Nephron progenitor cell (in vitro differentiated cells): ENCODE measurements at places on chromosomes 6 and 20.

DNA sequence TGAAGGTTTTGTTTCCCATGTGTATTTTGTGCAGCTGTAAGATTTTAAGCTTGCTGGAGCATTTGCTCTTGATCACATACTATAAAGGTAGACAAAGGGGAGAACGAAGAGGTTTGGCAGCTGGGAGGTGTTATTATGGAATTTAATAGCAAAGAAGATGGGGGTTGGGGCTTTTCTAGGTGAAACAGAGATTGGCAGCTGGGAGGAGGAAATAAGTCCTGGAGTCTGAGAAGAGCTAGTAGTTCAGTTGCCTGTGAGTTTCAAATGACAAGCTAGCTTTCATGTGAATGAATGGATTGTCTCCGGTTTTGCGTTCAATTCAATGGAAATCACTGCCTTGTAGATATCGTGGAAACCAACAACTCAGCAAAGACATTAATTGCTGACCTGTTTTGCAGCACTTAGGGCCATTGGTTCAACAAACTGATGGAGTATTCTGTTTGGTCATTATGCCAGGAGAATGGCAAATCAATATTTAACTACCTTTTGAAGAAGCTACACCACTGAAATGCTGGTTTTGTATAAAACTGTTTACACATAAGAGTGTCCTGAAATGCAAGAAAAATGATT lies 38.1 kb upstream of the FLRT3 start:
- no peak for DNase-seq

DNA sequence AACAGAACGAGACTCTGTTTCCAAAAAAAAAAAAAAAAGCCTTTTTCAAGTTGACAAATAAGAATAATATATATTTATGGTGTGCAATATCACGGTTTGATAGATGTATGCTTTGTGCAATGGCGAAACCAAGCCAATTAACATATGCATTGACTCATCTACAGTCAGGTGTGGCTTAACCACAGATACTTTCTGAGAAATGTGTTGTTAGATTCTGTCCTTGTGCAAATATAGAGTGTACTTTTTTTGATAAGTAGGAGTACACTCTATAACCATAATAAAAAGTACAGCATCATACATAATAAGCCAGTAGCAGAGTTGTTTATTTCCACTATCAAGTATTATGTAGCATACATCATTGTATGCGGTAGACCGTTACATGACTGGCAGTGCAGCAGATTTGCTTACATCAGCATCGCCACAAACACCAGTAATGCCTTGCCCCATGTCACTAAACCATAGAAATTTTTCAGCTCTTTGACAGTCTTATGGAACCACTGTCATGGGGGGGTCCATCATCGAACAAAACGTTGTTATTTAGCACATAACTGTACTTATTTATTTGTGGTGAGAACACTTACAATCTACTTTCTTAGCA lies 59.2 kb downstream of the TMEM170B start:
- no peak for DNase-seq

GRCh38 chr20:17300113-17300512 lies 73.3 kb downstream of the PCSK2 start:
- no peak for DNase-seq

DNA sequence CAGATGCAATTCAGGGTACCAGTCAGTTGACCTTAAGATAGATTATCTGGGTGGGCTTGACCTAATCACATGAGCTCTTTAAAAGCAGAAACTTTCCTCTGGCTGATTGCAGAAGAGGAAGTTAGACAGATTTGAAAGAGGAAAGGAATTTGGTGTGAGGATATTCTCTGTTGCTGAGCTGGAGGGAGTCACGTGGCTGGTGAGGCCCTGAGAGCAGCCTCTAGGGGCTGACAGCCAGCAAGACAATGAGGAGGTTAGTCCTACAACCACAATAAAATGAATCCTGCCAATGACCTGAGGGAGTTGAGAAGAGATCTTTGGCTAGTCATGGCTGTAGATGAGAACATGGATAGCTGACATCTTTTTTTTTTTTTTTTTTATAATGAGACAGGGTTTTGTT lies 87.0 kb upstream of the B3GAT2 start:
- no peak for DNase-seq

DNA sequence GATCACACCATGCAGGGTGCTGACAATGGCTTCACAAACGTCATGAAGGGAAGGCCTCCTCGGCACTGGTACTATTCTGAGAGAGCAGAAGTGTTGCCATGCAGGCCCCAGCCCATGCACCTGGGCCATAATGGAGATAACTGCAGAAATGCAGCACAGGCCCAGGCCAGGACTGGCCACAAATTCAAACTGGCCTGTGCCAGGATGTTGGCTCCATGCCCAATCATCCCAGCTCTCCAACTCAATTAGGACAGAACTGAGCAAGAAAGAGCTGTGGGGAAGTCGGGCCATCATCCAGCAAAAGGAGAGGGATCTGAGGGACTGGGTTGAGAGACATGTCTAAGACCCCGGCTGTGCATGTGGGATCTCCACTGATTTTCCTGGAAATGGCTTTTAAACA lies 48.9 kb upstream of the SYNDIG1 start:
- DNase-seq = no peak

DNA sequence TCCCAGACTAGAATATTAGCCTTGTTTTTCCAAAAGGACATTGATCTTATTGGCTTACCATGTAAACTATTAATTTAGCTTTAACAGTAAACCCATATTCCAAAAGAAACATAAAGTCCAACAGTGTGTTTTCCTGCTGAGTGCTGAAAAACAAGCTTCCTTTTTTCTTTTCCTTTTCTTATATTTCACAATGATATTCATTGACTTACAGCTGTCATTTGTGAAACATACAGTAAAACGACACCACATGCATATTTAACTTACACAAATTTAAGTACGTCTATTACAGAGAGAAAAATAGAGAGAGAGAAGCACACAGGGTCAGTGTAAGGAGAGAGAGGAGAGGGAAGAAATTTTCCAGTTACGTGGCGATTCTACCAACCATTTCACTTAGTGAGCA lies 543.9 kb upstream of the JARID2 start:
- no peak for DNase-seq

- DNase-seq = no peak
Observed at GRCh38 chr6:31851485-31851832, 11.2 kb downstream of the NEU1 start.

DNA sequence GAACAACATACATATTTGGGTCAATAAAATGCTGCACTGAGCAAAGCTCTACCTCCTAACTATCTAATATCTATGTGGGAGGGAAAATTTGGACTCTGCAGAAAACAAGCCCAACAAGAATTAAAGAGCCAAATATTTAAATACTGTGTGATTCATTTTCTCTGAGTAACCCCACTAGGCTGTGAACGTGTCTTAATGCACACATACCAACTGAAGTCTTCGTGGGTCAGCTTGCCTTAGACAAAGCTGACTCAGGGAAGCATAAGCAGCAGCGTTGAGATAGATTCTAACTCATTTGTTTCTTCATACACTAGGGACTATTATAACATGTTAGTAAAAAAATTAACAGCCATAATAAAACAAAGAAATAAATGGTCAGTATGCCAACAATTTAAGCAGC lies 114.3 kb downstream of the GJA1 start:
- DNase-seq = no peak

GRCh38 chr20:62010551-62011402 lies 54.9 kb downstream of the TAF4 start:
- peak; percentile 66 for DNase-seq

GRCh38 chr6:102742028-102742427 lies 1348.5 kb downstream of the GRIK2 start:
- no peak for DNase-seq

DNA sequence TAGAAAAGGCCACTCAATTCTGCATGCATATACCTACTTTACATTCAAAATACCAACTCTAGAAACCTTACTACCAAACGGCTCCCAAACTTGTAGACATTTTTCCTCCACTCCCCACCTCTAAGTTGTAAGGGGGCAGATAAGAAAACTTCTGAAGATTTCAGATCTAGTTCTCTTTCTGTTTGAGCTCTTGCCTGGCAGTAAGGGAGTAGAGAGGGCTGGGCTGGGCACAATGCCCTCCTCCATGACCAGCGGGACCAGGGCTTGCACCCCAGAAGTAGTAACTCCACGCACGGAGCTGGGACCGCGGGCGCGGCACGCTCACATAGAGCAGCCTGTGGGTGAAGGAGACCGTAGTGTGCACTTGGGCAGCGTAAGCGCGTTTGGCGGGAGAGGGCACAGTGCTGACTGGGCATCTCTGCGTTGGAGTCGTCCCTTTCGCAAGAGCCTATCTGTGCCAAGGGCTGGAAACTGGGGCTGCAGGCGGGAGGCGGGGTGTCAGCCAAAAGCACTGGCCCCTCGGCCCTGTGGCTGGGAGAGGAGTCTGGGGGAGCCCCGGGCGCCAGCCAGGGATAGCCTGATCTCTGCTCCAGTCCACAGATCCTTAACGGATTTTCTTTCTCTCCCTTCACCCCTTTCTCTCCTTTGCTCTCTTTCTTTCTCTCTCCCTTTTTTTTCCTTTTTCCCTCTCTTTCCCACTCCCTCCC lies 32.4 kb downstream of the PHACTR1 start:
- DNase-seq = peak; percentile 35

- peak; percentile 4 for DNase-seq
Observed at GRCh38 chr20:34475979-34476736, 40.1 kb upstream of the DYNLRB1 start.
